ENCODE measurements at places on chromosomes 7 and 10.

GRCh38 chr7:151006590-151007300 lies 15.9 kb downstream of the NOS3 start:
- DNase-seq: no peak

- no peak for DNase-seq
Observed at GRCh38 chr10:24132741-24133140, 76.2 kb upstream of the KIAA1217 start.

DNA sequence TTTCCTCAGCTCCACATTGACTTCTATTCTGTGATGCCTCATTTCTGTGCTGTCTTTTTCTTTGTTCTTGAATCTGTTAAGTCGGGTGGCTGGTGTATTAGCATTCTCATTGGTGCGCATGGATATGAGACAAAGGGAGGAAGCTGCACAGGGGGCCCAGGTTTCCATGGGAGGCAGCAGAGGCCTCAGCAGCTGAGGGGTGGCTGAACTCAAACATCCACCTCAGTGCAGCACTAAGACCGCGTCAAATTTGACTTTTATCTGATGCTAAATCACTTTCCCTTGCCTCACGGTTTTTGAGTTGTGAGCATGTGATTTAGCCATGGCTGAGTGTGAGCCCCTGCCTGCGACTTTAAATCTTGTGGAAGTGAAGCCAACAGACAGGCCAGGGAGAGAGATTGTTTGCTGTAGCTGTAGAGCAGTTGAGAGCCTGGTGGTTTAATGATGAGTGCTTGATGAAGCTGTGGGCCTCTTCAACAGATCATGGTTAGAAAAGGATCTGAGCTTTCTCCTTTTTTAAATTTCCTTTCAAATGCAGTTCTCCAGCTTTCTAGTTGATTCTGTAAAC lies 193.3 kb upstream of the ZNF804B start:
- DNase-seq: no peak

- no peak for DNase-seq
Observed at GRCh38 chr10:78596556-78596955, 472.2 kb upstream of the ZMIZ1 start.

GRCh38 chr10:100748231-100749058 lies 3.1 kb downstream of the PAX2 start:
- DNase-seq: no peak

DNA sequence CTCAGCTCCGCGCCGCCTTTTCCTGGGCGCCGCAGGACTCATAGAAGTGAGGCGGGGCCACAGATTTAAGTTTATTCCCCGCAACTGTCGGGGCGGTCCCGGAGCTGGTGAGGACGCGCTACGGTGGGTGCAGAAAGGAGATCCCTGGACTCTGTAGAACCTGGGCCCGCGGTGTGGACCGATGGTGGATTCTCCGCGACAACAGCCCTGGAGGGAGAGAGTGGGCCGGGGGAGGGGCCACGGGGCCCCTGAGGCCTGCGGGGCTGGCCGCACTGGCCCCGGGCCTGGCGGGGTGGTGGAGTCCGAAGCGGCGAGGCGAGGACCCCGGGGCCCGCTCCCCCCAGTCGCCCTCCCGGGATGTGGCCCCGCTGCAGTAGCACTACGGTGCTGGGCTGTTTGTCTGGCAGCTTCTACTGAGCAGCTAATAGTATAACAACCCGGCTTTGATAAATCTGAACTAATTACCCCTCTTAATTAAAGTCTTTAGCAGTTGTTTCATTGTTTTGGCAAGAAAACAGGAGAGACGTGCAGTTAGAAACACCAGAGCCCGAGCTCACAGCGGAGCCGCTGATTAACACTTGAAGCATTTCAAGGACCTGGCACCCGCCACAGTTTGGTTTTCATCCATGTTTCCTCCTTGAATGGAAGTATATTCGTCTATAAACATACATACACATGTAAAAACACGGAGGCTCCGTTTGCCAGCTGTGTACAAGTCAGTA lies 4.2 kb downstream of the FEZF1 start:
- no peak for DNase-seq
